ENCODE measurements at places on chromosomes 2 and 18.

- DNase-seq, result no peak
These were observed 468.1 kb upstream of the FANCL start for GRCh38 chr2:58709274-58709673.

- DNase-seq, result no peak
These were observed 13.3 kb upstream of the GALNT14 start for GRCh38 chr2:31151501-31151900.

- DNase-seq, result no peak
These were observed 1344.3 kb upstream of the LRRTM1 start for GRCh38 chr2:81648806-81649205.

DNA sequence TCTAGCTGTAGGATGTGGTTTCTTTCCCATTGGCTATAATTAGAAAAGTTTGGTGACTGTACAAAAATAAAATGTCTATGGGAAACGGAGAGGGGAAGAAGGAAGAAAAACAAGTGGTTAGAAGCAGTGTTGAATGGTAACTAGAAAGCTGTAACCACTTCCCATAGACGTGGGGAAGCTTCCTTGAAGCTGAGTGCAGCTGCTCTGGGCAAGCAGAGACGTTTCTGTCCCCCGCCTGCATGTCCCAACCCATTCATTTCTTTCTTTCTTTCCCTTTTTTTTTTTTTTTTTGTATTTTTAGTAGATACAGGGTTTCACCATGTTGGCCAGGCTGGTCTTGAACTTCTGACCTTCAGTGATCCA, 367.8 kb upstream of the HS6ST1 start:
- DNase-seq, result no peak

- no peak for DNase-seq
These were observed 21.3 kb downstream of the LPIN1 start for GRCh38 chr2:11767779-11768178.

DNA sequence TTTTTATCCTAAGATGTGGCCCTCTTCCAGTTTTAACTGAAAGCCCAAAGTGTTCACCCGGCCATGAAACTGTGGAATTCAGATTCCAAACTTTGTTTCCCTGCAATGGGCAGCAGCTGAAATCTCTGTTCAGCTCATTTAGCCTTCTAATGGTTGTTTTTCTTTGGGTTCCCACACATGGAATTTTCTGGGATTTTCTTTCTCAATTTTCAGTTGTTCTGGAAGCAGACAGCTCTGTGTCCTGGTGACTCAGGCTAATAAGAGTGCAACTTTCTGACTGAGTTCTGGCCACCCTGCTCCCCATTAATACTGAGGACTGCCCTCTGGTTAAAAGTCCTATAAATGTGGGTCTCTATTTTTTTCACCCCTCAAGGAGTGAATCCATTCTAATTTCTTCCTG, 78.5 kb downstream of the PMS1 start:
- no peak for DNase-seq

DNA sequence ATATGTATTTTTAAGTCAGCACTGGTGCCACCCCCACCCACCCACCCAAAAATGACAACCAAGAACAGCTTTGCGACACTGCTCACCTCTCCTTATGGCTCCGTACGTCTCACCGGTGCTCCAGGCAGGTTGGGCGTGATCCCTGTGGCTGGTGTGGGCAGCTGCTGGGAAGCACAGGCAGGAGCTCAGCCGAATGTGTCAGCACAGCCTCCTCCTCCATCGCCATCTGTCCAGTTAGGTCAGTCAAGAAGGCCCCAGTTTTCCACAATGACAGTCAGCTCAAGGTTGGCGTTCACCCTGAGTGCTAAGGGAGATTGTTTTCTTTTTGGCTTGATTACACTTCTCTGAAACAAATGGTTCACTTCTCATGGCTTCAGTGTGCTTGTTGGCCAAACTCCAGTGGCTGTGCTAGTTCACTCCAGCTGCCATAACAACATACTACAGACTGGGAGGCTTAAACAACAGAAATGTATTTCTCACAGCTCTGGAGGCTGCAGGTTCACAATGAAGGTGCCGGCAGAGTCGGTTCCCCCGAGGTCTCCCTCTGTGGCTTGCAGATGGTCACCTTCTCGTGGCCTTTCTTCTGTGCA, 30.2 kb downstream of the AMER3 start:
- no peak for DNase-seq

GRCh38 chr2:155318710-155319109, 620.2 kb downstream of the KCNJ3 start:
- DNase-seq, result no peak

DNA sequence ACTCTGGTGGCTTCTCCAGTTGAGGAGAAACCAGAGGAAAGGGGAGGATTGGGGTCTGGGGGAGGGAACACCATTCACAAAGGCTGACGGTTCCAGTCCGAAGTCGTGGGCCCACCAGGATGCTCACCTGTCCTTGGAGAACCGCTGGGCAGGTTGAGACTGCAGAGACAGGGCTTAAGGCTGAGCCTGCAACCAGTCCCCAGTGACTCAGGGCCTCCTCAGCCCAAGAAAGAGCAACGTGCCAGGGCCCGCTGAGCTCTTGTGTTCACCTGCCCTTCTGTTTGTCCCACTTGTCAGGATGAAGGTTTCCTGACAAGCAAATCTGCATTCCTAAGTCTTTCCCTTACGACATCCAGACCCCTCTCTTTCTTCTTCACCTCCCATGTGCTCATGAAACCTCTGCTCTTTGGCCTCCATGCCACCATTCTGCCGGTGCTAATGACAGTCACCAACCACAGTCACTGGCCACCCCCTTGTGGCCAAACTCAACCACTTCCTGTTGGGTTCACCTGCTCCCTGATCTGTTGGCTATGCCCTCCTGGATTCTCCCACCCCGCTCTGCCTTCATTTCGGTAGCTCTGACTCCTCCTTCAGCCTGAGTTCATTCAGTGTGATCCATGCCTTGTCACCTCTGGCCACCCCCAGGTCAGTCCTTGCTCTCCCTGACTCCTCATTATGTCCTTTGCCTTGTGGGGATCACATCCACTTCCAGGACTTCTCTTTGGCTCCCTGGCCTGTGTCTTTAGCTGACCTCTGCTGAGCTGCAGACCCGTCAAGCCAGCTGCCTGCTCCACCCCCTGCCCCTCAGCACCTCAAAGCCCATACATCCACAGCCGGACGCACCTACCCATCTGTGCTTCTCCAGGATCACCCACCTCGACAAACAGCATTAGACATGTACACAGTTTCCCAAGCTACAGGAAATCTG, 17.6 kb downstream of the EMX1 start:
- DNase-seq, result no peak

GRCh38 chr2:139550873-139551272, 770.7 kb upstream of the NXPH2 start:
- DNase-seq, result no peak

DNA sequence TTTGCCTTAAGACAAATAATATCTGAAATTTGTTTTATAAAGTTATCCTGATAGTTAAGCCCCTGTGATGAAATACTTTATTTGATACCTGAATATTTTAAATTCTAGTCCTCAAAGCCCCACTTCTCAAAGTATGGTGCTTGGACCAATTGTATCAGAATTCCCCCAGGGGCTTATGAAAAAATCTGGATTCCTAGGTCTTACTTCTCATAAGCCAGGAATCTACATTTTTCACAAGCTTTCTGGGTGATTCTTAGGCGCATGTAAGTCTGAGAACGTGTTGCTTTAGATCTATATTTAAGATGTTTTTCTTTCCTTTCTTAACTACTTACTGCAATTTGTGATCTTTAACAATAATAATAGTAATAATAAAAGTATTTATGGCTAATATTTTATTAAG, 53.1 kb downstream of the MYO1B start:
- no peak for DNase-seq

GRCh38 chr2:15800495-15801329, 139.6 kb upstream of the MYCN start:
- no peak for DNase-seq

DNA sequence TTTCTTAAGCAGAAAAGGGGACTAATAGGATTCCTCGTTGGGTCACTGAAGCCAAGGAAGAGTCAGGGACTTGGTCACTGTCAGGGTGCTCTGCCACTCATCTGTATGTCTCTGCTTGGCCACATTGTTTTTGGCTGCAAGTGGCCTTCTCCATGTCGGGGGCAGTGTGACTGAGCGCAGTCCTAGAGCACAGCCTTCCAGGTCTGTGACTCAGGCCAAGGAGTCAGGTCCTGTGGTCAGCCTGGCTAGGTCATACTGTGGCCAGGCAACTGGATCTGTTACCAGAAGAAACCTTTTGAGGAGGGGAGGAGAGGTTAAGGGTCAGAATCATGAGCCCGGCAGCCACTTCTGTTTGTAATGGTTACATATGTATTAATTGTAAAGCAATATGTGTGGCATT, 61.3 kb downstream of the GALNT1 start:
- no peak for DNase-seq

GRCh38 chr18:32083781-32084180, 7.9 kb upstream of the RNF138 start:
- DNase-seq, result no peak

- DNase-seq, result no peak
These were observed 131.7 kb downstream of the DOCK10 start for GRCh38 chr2:224910574-224910925.

- peak; percentile 30 for DNase-seq
These were observed 136.9 kb downstream of the UXS1 start for GRCh38 chr2:106057206-106057605.

DNA sequence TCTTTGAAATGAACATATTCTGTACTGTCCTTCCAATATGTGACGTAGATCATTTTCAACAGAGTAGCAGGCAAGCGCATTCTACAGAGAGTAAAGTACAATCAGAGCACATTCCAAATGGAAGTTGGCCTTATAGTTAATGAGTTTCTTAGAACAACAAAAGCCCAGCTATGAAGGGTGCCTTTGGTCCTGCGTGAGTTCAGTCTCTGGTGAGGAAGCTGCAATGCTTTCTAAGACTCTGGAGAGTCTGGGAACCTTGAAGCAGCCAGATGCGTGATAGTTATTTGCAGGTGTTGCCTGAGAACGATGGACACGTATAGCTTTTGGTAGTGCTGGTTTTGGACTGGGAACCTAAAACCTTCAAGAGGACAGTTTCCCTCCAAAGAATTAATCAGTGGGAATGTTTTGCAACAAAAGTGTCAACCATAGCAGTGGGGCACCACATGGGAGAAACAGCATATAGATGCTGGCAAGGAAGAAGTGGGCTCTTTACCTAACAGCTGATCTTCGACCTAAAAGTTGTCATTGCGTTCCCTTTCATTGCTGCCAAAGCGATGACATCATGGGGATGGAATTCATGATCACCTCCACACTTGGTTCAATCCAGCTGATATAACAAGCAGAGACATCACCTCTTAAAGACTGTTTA, 9.3 kb upstream of the SNORC start:
- no peak for DNase-seq

DNA sequence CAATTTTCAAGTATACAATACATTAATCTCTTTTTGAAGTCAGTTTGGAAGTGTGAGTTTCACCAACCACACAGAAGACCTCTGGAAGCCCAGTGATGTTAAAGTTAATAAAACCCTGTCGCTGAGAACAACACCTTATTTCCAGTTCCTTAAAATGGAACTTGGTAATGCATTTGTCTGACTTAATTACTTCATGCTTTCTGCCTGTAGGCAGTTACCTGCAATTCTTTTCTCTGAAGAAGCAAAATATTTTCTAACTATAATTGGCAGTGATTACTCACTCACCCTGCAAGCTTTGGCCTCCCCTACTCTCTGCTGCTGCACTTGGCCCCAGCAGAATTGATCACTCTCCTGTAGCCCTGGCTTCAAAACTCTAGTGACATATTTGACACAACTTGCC, 81.5 kb downstream of the TXNL1 start:
- no peak for DNase-seq

GRCh38 chr2:63723709-63724108, 118.0 kb upstream of the UGP2 start:
- no peak for DNase-seq

GRCh38 chr18:32095900-32096229, 4.2 kb downstream of the RNF138 start:
- DNase-seq, result no peak

GRCh38 chr2:106356291-106356690, 111.9 kb downstream of the RGPD3 start:
- no peak for DNase-seq

DNA sequence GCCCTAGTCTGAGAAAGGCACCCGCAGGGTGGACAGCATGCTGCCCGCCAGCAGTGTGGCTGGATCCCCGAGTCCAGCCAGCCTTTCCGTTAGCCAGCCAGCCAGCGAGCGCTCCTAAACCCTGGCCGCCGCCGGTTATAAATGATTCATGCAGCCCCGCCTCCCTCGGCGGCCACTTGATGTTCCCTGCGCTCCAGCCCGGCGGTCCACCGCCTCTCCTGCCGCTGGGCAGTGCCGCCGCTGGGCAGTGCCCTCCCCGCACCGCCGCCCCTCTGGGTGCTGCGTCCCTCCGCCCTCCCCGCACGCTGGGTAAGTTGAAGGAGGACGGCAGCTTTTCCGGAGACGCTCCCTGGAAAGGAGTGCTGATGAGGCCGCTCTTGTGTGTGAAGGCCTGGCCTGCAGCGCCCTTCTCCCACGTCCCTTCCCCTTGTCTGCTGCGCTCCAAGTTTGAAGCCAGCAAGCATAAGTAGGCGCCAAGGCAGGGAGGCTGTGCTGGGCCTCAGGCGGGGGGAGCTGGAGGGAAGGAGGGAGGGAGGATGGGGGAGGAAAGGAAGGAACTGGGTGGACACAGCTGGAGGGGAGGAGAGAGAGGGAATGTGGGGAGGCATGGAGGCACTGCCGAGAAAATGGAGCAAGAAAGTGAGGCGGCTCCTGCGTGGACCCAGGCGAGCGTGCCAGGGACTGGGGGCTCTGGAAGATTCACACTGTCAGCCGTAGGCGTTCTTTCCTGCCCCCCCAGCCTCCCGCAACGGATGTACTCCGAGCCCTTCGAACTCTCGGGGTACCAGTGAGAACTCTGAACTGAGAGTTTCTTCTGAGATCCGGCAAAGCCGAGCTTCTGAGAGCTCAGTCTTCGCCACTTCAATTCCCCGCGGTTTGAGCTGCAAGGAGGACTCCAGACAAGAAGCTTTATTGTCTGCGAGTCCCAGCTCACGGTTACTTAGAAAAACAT, 131.9 kb downstream of the GLI2 start:
- DNase-seq, result no peak

DNA sequence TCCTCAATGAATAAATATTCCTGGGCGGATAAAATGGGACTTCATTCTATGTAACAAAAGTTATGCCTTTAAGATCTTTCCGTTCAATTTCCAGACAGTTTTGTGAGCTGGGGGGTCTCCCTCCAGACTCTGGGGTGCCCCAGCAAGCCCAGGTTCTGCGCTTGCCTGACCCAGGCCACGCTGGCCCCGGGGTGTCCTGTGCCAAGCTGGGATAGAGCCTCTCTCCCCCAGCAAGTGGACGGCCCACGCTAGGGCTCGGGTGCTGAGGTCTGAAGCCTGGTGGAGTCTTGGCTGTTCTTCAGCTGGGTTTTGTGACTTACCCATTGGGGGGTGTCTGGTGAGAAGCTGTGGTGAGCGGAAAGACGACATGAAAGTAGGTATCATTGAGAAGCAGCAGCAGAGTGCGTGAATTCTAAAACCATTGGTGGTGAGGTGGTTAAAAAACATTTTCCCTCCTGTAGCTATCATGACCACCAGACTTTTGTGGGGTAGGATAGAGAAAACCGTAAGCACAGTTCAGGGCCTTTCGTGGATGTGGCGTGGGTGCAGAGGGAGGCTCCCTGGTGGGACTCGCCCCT, 346.8 kb downstream of the ANAPC1 start:
- no peak for DNase-seq

Measured in stimulated activated CD8-positive, alpha-beta memory T cell treated with anti-CD3 and anti-CD28 coated beads, Interleukin-4, amount 100 ng/mL, for 4 hours (primary cell).